CD4-positive, alpha-beta T cell (primary cell): ENCODE measurements at places on chromosomes 1 and 21.

DNA sequence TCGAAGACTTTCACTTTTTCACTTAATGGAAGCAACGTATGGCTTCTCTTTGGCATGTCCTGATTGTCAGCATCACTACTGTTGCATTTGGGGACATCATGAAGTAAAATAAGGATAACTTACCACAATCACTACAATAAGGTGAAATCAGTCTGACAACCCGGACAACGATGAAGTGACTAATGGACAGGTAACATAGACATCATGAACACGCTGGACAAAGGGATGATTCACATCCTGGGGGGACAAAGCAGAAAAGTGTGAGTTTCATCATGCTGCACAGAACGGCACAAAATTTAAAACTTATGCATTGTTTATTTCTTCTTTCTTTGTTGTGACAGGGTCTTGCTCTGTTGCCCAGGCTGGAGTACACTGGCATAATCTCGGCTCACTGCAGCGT lies 53.9 kb downstream of the FH start:
- no peak for DNase-seq

- no peak for DNase-seq
Observed at GRCh38 chr1:42167611-42168390, 3.3 kb upstream of the GUCA2A start.

GRCh38 chr1:201261771-201262547 lies 21.3 kb upstream of the PKP1 start:
- DNase-seq = no peak

DNA sequence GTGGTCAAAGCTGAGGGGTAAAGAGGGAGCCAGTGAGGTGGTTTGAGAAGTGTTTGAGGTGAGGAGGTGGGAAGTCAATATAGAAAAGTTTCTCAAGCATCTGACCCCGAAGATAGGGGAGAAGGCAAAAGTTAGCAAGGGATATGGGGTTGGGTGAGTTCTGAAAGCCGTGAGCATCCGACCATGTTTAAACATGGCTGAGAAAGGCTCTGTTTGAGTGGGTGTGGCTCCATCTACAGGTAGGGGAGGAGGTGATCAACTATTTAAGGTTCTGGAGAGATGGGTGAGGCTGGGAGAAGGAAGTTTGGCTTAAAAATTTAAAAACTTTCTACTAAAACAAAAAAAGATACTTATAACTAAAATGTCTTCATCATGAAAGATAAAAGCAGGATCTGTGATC lies 273.8 kb downstream of the KCNJ6 start:
- peak; percentile 60 for DNase-seq

DNA sequence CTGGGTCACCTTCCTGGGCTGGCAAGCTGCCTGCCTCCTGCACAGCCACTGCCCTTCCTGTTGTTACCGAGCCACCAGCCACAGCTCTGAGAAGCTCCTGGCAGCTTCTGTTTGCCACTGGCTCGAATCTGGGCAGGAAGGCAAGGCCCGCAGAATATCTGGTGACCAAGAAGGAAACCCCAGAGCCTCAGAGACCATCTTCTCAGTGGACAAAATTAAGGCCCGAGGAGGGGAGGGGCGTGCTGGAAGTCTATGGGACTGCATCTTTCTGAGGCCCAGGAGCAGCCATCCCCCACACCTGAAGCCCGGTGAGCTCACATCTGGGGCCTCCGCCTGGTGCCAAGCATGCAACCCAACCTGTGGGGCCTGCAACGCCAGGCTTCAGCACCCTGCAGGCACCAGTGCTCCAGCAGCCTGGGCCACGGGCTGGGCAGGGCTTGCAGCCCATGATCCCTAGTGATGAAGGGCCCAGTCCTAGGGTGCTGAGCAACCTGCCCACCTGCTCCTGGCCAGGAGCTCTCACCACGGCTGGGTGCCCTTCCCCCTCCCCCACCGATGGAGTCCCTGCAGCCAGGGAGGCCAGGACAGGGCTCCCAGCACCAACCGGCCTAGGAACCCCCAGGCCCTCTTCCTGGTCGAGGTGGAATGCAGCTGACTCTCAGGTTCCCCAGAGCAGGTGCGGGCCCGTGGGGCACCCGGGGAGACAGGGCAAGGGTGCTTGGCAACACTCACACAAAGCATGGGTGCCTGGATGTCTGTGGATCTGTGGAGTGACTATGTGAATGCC lies 879 bp downstream of the CPTP start:
- DNase-seq = no peak

DNA sequence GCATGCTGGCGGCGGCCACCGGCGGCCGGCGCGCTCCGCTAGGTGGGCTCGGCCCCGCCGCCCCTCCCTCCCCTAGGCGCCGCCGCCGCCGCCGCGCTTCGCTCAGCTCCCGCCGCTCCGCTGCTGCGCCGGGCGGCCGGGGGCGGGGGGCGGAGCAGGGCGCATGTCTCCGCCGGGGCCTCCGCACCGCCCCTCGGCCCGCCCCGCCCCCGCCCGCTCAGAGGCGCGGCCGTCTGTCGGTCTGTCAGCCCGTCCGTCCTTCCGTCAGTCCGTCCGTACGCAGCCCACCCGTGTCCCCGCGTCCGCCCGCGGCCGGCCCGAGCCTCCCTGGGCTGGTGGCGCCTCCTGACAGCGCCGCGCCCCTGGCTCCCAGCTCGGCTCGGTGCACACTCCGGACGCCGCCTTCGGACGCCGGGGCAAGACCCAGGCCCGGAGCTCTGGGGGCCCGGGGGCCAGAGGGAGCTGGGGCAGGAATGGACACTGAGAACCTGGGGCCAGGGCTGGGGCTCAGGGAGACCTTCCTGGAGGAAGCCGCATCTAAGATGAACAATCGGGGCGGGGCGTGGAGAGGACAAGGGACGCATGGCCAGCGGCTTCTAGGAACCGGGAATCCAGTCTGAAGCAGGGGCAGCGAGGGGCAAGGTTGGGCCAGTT lies at the start of gene GPR153:
Gene GPR153, minus strand, starts transcription at position 138 of the 654 bp plus-strand sequence. CDS start 6,193 bp downstream, outside the sequence.
- DNase-seq = peak; percentile 76

DNA sequence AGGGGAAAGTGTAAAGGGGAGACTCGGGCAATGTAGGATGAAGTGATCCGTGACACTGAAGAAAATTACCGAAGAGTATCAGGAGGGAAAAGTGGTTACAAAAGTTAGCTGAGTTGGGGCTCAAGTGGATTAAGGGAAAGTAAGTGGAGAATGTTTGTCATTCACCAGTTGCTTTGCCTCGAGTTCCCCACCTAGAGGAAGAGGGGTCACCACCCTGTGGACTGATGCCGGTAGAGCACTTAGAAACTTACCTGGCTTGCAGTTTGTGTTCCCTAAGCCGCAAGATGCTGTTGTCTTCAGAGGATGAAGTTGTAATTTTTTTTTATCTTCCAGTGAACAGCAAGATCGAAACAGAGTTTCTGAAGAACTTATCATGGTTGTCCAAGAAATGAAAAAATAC lies 1.0 kb downstream of the PER3 start:
- DNase-seq = no peak

DNA sequence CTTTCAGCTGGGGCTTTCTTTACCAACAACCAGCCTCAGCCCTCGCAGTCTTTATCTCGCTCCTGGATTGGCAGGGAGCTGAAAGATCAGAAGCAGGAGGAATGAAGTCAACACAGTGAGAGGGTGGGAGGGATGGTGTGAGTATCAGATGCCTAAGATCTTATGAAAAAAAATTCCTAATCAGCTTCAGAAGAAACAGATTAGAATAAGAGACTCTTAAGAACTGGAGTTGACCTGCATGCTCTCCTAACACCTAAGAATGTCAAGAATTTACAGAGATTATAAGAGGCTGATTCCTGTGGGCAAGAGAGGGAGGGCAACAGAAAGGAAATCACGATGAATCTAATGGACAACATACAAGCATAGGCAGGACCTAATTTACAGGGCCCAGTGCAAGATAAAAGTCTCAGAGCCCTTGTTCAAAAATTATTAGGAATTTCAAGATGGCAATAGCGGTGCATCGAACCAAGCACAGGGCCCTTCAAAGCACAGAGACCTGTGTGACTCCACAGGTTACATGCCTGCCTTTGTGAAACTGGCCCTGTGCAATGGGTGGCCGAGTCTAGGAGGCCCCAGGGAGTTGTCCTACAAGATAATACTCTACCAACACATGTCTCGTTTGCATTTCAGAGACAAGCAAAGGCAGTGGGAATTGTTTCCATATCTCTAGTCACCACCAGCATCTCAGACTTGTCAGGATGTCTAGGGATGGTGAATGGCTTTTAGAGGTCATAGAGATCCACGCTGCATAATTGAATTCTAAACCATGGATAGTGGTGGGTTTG lies 65.3 kb upstream of the PPP2R5A start:
- no peak for DNase-seq

- no peak for DNase-seq
Observed at GRCh38 chr1:6037338-6037762, 8.3 kb upstream of the KCNAB2 start.

DNA sequence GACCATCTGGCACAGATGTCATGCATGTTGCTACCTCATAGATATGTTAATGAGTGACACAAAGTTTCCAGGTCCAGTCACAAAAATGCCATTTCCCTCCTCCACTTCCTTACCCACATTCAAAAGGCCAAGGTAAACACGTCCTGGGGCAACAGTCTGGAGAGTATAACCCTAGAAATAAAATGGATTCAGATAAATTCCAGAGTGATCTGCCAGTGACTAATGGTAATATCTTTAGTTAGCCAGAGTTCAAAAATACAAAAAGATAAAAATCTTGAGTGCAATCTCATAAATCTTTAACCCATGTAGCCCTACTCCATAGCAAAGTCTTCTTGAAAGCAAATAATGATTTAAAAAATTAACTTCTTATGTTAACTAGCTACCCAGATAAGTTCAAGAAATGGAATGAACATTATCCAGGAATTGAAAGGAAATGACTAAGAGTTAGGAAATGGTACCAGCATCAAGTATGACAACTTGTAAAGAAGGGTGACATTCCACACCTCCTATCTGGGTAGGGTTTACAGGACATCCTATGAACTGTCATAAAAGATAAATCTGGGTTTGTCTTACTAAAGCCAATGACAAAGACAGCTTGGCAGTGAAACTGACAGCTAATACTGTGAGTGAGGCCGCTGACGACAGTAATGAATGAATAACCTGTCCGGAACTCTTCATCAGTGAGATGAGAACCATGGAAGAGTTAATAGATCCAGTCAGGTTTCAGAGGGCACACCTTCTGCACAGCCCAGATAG lies 18.1 kb downstream of the RGS2 start:
- no peak for DNase-seq

GRCh38 chr1:98659879-98660278 lies 1.6 kb upstream of the SNX7 start:
- no peak for DNase-seq

GRCh38 chr21:42777064-42777756 lies 102.1 kb downstream of the WDR4 start:
- DNase-seq = no peak

GRCh38 chr1:167924102-167924501 lies 10.2 kb upstream of the ADCY10 start:
- DNase-seq = no peak

DNA sequence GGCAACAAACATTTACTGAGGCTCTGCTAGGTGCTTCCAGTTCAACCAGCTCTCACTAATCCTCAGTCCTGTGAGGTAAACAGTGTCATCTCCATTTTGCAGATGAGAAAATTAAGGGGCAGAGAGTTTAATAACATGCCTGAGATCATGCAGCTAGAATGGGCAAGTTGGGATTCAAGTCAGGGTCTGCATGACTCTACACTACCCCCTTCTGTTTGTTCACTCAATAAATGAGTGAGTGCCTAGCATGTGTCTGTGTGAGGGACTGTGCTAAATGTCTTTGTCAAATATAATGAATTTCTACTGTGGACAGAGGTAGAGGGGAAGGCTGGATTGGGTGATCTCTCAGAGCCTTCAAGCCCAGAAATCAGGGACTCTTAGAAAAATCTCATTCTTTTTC lies 4.5 kb downstream of the PEF1 start:
- DNase-seq = no peak

DNA sequence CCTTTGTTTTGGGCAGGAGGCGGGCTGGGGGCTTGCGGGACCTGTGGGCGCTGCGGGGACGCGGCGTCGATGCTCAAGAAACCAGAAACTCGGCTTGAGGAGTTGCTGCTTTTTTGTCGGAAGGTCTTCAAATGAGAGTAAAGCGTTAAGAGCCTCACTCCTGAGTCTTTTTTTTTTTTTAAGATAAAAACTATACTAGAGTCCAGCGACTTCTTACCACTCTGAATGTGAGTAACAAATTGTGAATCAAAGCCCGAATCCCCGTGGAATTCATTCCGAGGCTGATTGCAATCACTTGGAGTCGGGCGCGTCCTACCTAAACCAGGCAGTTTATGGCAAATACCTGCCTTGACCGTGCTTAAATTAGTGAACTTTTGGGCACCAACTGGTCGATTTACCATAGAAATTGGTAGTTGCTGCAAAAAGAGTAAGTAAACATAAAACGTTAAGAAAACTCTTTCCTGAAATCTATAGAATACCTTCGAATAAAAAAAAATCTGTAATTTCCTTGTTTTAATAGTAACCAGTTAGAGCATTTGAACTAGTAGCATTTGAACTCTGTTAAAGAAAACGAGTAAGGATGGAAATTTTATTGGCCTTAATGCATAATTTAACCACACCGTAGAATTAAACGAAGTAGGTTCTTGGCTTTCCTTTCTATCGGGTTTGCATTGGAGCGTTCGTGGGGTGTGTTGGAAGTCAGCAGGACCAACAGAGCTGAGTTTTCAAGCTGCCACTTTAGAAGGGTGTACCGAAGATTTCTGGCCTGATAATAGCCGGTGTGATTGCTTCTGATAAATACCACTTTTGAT lies 769 bp downstream of the GPSM2 start:
- no peak for DNase-seq

DNA sequence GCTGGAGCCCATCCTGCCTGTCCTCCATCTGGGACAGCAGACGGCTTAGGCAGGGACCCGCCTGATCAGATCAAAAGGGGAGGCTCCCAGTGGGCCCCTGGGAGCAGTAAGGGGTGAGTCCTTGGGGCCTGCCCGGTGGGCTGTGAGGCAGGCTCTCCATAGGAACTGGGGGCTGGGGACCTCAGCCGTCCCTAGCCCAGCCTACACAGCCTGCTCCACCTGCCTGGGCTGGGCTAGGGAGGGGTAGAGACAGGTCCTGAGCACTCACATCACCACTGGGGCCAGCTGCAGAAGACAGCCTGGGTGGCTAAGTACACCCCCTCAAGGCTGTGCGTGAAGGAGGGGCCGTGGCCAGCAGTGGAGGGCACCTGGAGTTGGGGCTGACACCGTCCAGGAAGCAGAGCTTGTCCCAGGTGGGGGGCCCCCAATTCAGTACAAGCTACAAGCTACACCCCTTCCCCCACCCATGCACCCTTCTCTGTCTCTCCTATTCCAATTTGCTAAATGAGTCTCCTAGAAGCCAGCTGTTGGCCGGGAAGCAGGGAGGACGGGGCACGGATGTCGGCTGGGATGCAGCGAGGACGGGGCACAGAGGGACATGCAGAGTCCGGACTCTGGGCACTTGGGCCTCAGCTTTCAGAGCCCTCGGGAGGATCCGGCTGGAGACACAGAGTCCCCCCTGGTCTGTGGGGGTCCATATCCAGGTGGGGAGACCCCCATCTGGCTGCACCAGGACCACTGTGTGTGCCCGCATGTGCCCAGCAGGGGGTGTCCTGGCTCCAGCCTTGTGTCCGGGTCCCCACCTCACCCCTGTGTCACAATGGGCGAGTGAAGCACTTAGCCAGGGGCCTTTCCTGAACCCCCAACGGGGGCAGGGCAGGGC lies 1.7 kb downstream of the ISG15 start:
- no peak for DNase-seq

GRCh38 chr1:40592107-40592803 lies 60.8 kb downstream of the ZNF684 start:
- DNase-seq = no peak
